ENCODE measurements at places on chromosomes 1 and 21. TPM values are rescaled to one million over a fixed set of nuclear protein-coding genes. Genes with fewer than 3 reads are reported as not detected.

GIPC2 gene
- 3.0 TPM for total RNA-seq

ARHGEF16 gene
- total RNA-seq = 60.5 TPM

ANXA9 gene
- 3.5 TPM for total RNA-seq

LYST gene
- total RNA-seq = 11.7 TPM

CA6 gene
- total RNA-seq = not detected

C1orf74 gene
- 2.5 TPM for total RNA-seq

GRCh38 chr1:230210981-230211336 is 143.9 kb downstream of the GALNT2 start:
- DNase-seq = no peak
- peaks cover 6% of the 10 kb centered on the region for H3K36me3 ChIP-seq

- DNase-seq = no peak
- no peaks in the 10 kb centered on the region for H3K36me3 ChIP-seq
- no peaks in the 10 kb centered on the region for H3K27me3 ChIP-seq
- H3K4me3 ChIP-seq = no peak overlapping the region
- no peak overlapping the region for H3K27ac ChIP-seq
Observed at GRCh38 chr21:45137612-45137937, 63.2 kb downstream of the ADARB1 start.

GRCh38 chr1:108636876-108637275 is 24.0 kb downstream of the HENMT1 start:
- no peak for DNase-seq
- no peak overlapping the region for H3K4me3 ChIP-seq
- no peaks in the 10 kb centered on the region for H3K4me1 ChIP-seq

DNA sequence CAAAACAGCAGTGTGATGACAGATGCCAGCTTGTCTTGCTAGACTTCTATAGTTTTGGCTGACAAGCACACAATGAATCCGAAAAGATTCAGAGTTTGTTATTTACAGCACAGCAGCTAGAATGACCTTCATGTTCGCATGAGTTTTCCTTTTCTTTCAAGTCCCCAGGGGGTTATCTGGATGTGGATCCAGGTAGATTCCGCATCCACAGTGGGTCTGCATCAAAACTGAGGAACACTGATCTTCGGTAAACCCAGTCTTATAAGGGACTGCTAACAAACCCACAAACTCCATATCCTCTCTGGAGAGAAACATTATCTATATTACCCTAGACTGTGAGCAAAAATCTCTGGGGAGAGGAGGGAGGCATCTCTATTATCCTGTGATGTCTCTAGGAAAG is 69.0 kb upstream of the DEPDC1 start:
- no peak overlapping the region for H3K27ac ChIP-seq
- H3K36me3 ChIP-seq = no peaks in the 10 kb centered on the region
- H3K27me3 ChIP-seq = no peaks in the 10 kb centered on the region
- no peak overlapping the region for H3K4me3 ChIP-seq
- DNase-seq = no peak

DNA sequence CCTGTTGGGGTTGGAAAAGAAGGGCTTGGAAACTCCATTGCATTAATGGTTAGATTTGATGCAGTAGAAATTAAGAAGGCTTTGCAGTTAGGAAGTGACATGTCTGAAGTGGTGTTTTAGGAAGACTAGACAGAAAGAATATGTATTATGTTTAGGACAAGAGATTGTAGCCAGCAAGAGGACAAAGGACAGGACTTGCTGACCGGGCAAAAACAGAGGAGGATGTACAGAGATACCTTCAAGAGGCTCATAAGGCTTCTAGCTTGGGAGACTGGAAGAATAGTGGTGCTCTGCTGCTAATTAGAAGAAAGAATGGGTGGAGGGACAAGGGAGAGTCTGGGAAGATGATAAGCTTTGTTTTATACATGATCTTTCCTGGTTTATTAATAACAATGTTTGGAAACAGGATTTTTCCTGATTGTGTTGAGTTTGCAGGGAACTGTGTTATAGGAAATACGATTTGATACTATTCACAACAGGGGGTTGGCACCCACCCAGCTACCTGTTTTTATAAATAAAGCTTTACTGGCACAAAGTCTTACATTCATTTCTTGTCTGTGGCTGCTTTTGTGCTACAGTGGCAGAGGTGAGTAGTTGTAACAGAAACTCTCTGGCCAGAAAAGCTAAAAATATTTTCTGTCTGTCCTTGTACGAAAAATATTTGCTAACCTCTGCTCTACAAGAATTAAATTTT is 37.1 kb upstream of the TMCO2 start:
- H3K4me1 ChIP-seq = peaks cover 3% of the 10 kb centered on the region
- peaks cover 8% of the 10 kb centered on the region for H3K36me3 ChIP-seq
- H3K27ac ChIP-seq = peak overlapping the region; percentile 0

- no peak overlapping the region for H3K27ac ChIP-seq
- H3K36me3 ChIP-seq = peaks cover 39% of the 10 kb centered on the region
- no peaks in the 10 kb centered on the region for H3K4me1 ChIP-seq
Observed at GRCh38 chr1:176073524-176074157, 133.4 kb downstream of the COP1 start.

- no peaks in the 10 kb centered on the region for H3K36me3 ChIP-seq
- DNase-seq = no peak
- H3K4me1 ChIP-seq = peaks cover 8% of the 10 kb centered on the region
- H3K27ac ChIP-seq = no peak overlapping the region
- H3K4me3 ChIP-seq = no peak overlapping the region
Observed at GRCh38 chr1:199851439-199852140, 175.9 kb upstream of the NR5A2 start.

DNA sequence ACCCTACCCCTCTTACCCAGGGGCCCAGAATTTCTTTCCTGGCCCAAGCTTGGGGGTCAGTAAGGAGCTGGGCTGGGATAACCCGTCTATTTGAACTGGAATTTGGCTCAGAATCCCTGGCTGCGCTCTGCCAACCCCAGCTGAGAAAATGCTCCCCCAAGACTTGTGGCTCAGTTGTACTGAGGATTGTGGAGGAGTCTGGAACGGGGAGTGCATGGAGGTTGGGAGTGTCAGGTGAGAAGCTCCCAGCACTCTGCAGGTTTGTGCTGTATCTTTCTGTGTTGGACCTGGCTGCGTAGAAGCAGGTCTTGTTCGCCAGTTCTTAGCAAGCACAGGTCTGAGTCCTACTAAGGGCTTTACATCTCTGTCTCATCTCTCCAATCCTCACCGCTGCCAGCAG is 1.6 kb downstream of the TCEA3 start:
- peaks cover 8% of the 10 kb centered on the region for H3K36me3 ChIP-seq
- H3K4me3 ChIP-seq = peak overlapping the region; percentile 73
- no peak for DNase-seq
- H3K27ac ChIP-seq = peak overlapping the region; percentile 88
- H3K4me1 ChIP-seq = peaks cover 16% of the 10 kb centered on the region

DNA sequence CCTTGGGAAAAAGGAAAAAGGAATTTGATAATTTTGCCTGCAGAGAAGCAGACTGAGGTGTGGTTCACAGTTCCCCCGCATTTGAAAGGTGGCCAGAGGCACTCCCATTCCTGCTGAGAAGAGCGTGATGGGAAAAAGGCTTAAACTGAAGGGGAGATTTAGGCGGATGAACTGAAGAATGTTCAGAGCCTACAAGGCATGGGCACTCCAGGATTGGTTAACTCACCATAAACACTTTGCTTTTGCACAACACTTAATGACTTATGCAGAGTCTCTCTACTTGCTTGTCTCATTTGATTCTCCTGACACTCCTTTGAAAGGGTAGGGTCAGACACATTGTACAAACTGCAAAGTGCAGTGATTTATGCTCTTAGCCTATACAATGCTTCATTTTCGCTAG is 119.6 kb upstream of the RUNX1 start:
- no peak for DNase-seq
- H3K4me1 ChIP-seq = peaks cover 1% of the 10 kb centered on the region
- no peak overlapping the region for H3K4me3 ChIP-seq
- no peaks in the 10 kb centered on the region for H3K27me3 ChIP-seq
- no peak overlapping the region for H3K27ac ChIP-seq

DNA sequence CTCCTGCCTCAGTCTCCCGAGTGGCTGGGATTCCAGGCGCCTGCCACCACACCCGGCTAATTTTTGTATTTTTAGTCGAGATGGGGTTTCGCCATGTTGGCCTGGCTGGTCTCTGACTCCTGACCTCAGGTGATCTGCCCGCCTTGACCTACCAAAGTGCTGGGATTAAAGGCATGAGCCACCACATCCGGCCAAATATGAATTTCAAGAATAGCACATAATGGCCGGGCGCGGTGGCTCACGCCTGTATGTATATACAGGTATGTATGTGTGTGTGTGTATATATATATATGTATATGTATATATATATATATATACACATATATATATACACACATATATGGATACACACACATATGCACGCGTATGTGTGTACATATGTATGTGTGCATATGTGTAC is 95.2 kb downstream of the ZP4 start:
- no peaks in the 10 kb centered on the region for H3K27me3 ChIP-seq
- no peaks in the 10 kb centered on the region for H3K36me3 ChIP-seq
- H3K27ac ChIP-seq = no peak overlapping the region
- DNase-seq = no peak
- no peak overlapping the region for H3K4me3 ChIP-seq
- H3K4me1 ChIP-seq = peaks cover 7% of the 10 kb centered on the region

- peak overlapping the region; percentile 19 for H3K27ac ChIP-seq
- H3K4me1 ChIP-seq = no peaks in the 10 kb centered on the region
- H3K27me3 ChIP-seq = no peaks in the 10 kb centered on the region
- H3K36me3 ChIP-seq = no peaks in the 10 kb centered on the region
Observed at GRCh38 chr1:227155004-227155403, 163.3 kb downstream of the CDC42BPA start.

GRCh38 chr1:172898866-172899265 is 151.9 kb downstream of the TNFSF18 start:
- no peaks in the 10 kb centered on the region for H3K27me3 ChIP-seq
- peaks cover 6% of the 10 kb centered on the region for H3K4me1 ChIP-seq
- H3K36me3 ChIP-seq = no peaks in the 10 kb centered on the region
- DNase-seq = no peak
- H3K27ac ChIP-seq = no peak overlapping the region
- H3K4me3 ChIP-seq = no peak overlapping the region

- H3K36me3 ChIP-seq = peaks cover 10% of the 10 kb centered on the region
- no peaks in the 10 kb centered on the region for H3K4me1 ChIP-seq
- no peak overlapping the region for H3K4me3 ChIP-seq
- H3K27me3 ChIP-seq = peaks cover 10% of the 10 kb centered on the region
Observed at GRCh38 chr1:220271706-220272046, 577 bp downstream of the RAB3GAP2 start.

- H3K27ac ChIP-seq = peak overlapping the region; percentile 50
- no peaks in the 10 kb centered on the region for H3K27me3 ChIP-seq
- no peak overlapping the region for H3K4me3 ChIP-seq
Observed at GRCh38 chr1:181813266-181813665, 248.2 kb downstream of the ZNF648 start.

DNA sequence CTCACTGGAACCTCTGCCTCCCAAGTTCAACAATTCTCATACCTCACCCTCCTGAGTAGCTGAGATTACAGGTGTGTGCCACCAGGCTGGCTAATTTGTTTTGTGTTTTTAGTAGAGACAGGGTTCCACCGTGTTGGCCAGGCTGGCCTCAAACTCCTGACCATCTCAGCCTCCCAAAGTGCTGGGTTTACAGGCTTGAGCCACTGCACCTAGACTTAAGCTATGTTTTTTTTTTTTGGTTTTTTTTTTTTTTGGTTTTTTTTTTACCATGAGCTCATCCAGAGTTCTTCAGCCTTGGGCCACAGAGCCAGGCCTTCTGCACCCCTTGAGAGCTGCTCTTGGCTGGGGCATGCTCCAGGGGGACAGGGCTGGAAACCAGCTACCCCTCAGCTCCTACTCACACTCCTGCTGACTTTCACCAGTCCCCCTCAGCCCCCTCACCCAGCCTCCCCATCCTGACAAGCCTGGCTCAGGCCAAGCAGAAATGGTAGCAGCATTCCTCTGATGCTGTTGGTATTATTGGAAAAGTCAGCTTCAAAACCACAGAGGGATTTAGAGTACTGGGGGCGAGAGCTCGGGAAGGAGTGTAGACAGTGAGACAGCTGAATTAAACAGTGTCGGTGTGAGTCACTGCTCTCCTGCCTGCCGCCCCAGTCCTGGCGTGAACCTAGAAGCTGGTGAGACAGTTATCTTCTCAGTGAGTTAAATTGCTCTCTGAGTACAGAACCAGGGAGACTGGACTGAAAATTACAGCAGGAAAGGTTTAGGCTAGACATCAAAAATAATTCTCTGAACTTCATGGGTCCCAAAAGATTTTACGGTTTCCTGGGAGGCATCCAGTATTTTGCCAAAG is 63.7 kb downstream of the NAV1 start:
- no peak overlapping the region for H3K27ac ChIP-seq
- H3K4me3 ChIP-seq = no peak overlapping the region
- H3K36me3 ChIP-seq = no peaks in the 10 kb centered on the region
- H3K27me3 ChIP-seq = no peaks in the 10 kb centered on the region
- no peak for DNase-seq
- no peaks in the 10 kb centered on the region for H3K4me1 ChIP-seq

DNA sequence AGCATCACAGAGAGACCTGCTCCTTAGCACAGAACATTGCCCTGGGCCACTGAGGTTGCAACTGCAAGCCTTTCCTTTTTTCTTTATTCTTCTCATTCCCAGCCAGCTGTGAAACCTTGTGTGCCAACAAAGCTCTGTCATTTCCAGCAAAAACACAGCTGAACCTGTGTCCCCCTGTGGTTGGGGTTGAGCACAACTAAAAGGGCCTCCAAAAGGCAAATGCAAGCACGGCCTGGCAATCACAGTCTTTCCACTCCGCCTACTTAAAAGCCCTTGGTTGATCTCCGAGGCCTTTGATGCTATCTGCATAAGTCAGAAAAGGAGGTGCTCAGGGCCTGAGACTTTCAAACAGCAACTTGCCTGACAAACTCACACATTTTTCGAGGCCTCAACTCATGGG is 32.7 kb downstream of the SUSD4 start:
- no peaks in the 10 kb centered on the region for H3K36me3 ChIP-seq
- H3K4me3 ChIP-seq = no peak overlapping the region
- no peak for DNase-seq
- H3K27me3 ChIP-seq = peaks cover 23% of the 10 kb centered on the region
- H3K4me1 ChIP-seq = no peaks in the 10 kb centered on the region

DNA sequence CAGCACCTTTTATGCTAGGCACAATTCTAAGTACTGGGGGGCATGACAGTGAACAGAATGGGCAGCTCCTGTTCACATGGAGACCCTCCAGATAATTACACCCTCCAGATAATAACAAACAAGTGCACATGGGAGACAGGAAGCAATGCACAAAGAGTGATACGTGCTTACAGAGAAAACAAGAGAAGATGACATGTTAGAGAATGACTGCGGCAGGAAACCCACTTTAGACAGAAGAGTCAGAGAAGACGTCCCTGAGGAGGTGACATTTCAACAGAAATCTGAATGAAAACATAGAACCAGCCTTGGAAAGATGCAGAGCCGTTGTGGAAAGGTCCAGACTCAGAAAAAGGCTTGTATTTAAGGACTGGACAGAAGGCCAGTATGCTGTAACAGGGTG is 54.7 kb upstream of the ARTN start:
- no peak for DNase-seq
- H3K4me3 ChIP-seq = no peak overlapping the region
- no peak overlapping the region for H3K27ac ChIP-seq
- no peaks in the 10 kb centered on the region for H3K4me1 ChIP-seq
- H3K36me3 ChIP-seq = no peaks in the 10 kb centered on the region

DNA sequence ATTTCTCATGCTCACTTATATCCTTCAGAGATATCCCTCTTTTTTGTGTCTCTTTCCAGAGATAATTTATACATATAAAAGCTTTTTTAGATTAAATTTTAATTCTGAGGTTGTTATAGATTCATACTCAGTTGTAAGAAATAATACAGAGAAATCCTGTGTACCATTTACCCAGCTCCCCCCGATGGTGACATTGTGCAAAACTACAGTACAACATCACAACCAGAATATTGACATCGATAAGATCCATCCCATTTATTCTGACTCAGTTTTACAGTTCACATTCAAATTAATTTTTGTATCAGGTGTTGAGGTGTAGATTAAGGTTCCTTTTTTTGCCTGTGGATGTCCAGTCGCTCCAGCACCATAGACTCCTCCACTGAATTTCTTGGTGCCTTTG is 14.3 kb downstream of the DMRTB1 start:
- peaks cover 34% of the 10 kb centered on the region for H3K27me3 ChIP-seq
- H3K4me1 ChIP-seq = no peaks in the 10 kb centered on the region
- H3K36me3 ChIP-seq = no peaks in the 10 kb centered on the region
- no peak overlapping the region for H3K27ac ChIP-seq
- no peak overlapping the region for H3K4me3 ChIP-seq
